ENCODE measurements at places on chromosomes 6 and 20.

DNA sequence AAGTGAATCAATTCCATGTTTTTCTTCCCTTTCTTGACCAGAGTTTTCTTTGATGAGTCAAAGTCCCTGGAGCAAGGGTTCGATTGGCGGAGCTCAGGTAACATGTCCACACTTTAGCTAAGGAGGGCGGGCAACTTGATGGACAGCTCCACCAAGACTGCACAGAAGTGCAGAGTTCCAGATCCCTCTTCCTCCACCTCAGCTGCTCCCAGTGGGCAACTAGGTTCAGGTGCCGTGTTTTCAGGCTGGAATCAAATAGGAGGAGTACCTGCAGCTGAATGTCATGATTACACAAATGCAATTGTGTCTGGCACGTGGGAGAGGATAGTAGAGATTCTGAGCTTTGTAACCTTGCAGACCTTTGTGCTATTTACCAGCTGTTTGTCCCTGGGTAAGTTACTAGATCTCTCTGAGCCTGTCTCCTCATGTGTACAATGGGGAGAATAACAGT, 1.9 kb upstream of the ELMO2 start:
- DNase-seq: no peak

- no peak for DNase-seq
These were observed 170.3 kb upstream of the PDE7B start for GRCh38 chr6:135680964-135681913.

- DNase-seq: no peak
These were observed 124.2 kb upstream of the GMDS start for GRCh38 chr6:2369606-2370005.

DNA sequence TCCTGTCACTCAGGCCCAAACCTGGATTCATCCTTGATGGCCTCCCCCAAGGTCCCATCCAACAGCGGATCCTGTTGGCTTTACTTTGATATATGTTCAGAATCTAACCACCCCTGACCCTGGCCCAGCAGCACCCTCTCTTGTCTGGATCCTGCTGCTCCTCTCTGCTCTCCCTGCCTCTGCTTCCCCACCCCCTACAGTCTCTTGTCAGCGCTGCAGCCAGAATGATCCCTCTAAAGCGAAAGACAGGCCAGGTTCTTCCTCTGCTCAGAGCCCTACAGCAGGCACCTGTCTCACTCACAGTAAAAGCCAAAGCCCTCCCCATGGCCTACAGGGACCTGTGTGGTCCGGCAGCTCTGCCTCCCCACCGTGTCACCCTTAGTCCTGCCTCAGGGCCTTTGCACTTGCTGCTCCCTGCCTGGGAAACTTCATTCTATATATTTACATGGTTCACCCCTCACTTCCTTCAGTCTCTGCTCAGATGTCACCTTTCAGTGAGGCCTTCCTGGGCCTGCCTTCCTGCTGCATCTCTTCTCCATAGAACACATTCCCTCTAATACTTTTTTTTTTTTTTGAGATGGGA, 37.4 kb upstream of the KCNB1 start:
- no peak for DNase-seq

DNA sequence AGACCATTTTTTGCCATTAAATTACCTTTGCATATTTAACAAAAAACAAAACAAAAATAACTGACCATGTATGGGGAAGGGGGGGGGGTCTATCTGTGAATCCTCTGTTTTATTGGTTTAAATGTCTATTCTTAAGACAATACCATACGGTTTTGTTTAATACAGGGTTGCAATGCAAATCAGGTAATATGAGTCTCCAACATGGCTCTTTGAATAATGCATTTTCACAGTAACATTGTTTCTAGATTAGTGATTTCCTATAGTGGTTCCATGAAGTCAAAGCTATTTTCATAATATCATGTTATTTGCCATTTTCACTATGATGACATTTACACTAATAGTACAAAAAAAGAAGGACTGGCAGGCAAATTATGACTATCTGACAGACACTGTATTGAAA, 64.7 kb upstream of the LYRM2 start:
- no peak for DNase-seq

- DNase-seq: no peak
These were observed 443.7 kb upstream of the BTBD3 start for GRCh38 chr20:11473983-11474382.

DNA sequence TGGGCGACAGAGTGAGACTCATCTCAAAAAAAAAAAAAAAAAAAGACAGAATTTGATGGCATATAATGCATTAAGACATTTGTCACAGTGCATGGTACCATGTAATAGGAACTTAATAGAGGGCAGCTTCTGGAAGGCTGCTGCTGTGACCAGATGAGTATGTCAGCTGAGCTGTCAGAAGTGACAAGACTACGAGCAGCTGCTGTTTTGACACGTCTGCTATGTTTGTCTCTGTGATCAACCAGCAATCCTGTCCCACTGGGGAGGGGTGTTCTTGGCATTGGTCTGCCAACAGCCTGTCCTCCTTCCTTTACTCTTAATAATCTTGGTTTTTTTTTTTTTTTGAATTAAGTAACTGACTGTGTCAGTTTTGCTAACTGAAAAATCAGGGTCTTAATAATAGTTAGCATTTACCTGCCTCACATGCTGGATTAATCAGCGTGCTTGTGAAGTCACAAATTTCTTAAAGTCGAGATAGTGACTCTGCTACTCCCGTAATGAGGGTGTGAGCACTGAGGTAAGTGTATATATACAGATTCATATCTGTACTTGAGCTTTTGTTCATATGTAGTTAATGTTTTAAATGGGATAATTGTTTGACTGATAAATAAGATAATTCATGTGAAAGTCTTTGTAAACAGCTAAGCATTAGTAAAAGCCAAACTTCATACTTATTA, 152.4 kb downstream of the BMP2 start:
- no peak for DNase-seq

DNA sequence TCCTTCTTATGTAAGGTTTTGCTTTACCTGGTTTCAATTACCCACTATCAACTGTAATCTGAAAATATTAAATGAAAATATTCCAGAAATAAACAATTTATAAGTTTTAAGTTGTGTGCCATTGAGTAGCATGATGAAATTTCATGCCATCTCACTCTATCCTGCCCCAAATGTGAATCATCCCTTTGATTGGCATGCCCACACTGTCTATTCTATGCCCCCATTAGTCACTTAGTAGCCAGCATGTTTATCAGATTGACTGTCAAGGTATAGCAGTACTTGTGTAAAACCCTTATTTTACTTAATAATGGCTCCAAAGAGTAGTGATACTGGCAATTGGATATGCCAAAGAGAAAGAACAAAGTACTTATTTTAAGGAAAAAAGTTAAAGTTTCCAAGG, 403.8 kb downstream of the ADGRB3 start:
- DNase-seq: no peak

- DNase-seq: no peak
These were observed 1349.8 kb upstream of the GJE1 start for GRCh38 chr6:140782941-140783340.

DNA sequence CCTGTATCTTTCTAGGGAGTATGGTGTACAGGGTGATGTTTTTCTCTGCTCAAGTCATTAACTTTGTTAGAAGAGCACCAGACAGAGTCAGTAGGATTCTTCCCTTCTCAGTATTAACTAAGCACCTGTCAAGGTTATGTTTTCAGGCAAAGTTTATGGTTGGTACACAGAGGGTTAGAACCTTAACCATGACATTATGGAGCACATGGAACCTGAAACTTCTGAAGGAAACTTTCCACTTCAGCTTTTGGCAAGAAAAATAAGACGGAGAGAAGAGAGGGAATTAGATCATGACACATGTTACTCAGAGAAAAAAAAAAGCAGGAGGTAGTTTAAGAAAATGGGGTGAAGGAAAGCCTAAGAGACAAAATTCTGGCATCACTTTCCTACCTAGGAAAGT, 112.9 kb upstream of the PDE7B start:
- DNase-seq: no peak

GRCh38 chr20:3430376-3431069, 23.1 kb upstream of the DNAAF9 start:
- peak; percentile 18 for DNase-seq

- no peak for DNase-seq
These were observed 31.0 kb downstream of the GLO1 start for GRCh38 chr6:38671885-38672467.

- DNase-seq: no peak
These were observed 341.4 kb upstream of the IRAK1BP1 start for GRCh38 chr6:78525976-78526375.

GRCh38 chr20:34998331-34998950, 42.8 kb downstream of the MYH7B start:
- DNase-seq: no peak

DNA sequence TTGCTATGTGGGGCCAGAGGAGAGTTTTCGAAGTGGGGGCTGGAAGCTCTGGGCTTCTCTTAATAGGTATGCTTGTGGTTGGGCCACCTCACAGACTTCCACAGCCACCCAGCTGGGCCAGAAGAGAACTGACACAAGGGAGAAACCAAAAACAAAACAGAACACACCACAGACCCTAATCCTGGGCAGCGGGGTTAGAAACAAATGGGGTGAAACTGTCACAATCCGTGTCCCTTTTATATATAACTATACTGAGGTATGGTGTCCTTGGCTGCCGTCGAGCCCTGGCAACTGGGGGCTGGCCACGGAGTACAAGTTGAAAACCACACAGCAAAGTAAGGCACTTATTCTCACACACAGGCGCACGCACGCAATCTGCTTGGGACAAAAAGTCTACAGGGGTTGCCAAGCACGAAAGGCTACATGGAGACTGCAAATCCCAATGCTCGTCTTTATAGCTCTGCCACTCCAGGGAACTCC, 78.3 kb downstream of the TRAM2 start:
- no peak for DNase-seq

DNA sequence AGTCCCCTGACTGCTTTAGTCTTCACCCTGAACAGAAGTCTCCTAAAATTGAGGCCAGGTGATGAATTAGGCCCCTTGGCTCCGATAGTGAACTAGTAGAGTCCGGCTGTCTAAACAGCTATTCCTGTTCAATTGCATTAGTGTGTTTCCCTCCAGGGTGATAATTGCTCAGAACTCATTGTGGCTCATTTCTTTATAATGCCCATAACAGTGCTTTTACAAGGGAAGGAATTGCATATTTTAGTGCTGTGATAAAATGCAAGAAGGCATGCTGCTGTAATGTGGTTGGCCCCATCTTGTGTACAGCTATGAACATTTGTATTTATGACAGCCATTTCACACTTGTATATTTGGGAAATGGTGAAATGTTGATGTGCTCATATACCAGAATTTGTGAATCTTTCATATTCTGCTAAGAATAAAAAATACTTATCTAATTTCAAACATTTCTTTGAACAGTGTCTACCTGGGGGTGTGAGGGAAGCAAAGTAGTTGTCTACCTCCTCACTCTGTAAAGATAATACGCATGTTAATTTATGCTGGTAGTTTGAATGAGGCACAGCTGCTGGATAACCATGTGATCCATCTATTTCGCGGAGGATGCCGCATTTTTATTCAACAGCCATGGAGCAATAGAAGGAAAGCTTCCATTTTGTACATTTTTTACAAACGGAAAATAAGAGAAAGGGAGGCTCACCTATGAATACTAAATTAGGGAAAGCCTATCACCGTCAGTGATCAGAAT, 451.4 kb downstream of the NKAIN2 start:
- no peak for DNase-seq

DNA sequence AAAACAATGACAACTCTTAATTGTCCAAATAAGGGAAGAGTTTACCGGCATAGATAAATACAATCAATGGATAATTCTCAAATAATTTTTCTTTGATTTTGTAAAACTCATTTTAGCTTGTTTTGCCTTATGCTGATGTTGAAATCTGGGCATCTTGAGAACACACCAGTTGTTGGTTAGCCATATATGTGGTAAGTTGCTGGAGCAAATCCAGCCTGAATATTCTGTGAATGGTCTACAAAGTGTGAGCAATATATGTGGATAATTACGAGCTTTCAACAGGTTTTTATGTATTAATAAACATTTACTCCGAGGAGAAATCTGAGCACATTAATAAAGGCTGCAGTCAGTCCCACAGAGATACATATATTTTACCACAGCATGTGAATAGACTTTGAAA, 423.6 kb downstream of the BCKDHB start:
- DNase-seq: no peak

DNA sequence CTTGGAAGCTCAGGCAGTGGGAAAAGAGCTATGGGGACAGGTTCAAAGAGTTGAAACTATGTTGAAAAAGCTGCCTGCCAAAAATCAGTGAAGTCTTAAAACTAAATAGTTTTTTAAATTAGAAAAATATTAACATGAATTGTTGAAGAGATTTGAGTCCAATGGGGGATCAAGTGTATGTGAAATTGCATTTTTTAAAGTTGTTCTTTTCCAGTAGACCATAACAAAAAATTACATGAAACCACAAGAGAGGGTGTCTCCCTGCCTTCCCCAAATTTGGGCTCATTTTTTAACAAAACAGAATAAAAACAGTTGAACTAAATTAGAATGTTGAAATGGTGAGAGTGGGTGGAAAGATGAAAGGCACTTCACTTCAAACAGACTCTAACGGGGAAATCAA, 31.5 kb upstream of the COL10A1 start:
- no peak for DNase-seq

DNA sequence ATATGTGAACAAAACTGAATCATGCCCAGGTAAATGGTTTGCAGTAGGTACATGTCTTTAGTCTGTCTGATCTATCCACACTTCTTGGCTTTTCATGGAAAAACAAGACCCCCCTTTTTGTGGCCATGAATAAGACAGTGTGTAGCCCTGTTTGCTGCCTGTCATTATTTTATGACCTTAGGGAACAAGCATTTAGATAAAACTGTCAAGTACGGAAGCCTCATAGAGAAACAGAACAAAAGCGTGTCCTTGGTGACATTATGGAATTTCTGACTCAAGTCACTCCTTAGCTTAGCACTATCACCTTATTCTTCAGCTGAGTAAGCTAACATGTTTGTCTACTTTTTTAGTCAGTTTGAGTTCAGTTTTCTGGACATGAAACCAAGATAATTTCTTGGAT, 476.2 kb downstream of the ADGRB3 start:
- DNase-seq: no peak

DNA sequence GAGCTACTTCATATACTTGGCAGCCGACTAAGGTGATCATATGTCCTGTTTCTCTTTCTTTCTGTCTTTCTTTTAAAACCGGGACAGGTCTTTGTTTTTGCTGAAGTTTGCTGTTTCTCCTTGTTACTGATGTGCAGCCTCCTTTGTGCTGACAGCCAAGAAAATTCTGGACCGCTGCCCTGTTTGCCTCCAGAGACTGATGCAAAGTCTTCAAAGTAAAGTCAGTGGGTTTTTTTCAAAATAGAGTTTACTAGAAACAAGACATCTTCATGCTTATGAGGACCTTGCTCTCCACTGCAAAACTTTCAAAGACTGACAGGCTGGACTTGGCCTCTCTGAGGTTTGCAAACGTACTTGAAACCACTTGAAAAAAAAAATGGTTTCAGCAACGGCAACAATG, 510.5 kb upstream of the MAP3K7 start:
- DNase-seq: no peak

DNA sequence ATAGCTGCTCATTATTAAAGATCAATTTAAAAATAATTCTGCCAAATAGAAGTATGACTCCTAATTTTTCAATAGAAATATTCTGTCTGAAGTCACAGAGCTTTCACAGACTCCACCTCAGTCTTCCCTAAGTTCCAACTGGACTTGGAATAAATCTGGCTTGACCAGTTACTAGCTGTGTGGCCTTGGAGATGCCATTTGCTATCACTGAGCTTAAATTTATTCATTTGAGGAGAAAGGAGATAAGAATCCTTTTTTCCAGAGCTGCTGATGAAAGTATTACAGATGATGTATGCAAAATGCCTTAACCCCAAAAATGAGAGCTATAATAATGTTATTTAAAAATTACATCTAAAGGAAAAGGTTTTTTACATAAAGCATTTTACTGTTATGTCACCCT, 125.0 kb downstream of the GJA1 start:
- DNase-seq: no peak

All from NCI-H524 treated with DMSO at 0.1 percent for 48 hours (cell line).